SW480 (cell line): ENCODE measurements at places on chromosomes 12 and 14.

GRCh38 chr14:76761960-76762410 lies 717 bp downstream of the VASH1 start:
- no peak for DNase-seq

- no peak for DNase-seq
Observed at GRCh38 chr12:106195621-106196027, 52.2 kb downstream of the CKAP4 start.

GRCh38 chr14:20934148-20934762 lies 21.0 kb upstream of the RNASE2 start:
- no peak for DNase-seq

- DNase-seq, result no peak
Observed at GRCh38 chr12:20777420-20777819, 33.1 kb upstream of the SLCO1B3 start.

- DNase-seq, result no peak
Observed at GRCh38 chr14:47675466-47676314, at the start of gene MDGA2. Gene MDGA2 (minus strand): TSS chr14:47675605.

DNA sequence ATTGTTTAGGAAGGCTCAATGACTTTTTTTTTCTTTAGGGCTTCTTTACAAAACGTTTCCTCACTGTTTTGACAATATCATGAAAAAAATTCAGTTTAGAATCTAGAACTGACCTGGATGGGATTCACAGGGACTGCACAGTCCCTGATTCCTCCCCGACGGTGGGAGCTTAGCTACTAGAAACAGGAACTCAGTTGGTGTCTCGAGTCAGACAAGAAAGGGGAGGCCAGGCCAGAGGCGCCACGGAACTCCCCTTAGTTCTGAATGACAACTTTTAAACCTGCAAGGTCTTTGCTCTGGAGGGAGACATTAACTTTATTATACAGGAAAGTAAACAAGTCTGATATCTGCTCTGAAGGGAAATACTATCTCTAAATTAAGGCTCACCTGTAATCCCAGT lies 45.4 kb upstream of the SRP54 start:
- no peak for DNase-seq

DNA sequence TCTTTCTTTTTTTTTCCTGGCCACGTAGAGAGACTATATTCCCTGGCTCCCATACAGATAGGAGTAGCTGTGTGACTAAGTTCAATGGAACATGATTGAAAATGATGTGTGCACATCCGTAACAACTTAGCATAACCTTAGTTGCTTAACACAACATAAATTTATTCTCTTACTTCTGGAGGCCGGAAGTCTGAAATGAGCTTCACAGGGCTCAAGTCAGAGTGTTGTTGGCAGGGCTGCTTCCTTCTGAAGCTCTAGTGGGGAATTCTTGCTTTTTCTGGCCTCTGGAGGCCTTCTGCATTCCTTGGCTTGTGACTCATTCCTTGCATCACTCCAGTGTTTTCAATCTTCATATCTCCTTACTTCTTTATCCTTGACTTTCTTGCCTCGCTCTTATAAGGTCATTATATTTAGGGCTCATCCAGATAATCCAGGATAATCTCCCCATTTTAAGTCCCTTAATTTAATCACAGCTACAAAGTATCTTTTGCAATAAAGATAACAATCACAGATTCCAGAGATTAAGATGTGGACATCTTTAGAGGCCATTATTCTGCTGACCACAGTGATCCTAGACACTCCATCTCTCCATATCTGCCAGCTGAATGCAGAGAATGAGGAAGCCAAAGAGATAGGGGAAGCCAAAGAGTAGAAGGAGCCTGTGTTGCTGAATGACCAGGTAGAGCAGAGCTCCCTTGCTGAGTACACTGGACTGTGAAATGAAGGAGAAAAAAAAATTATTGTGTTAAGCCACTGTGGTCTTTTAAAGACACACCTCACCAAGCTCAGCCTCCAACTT lies 21.0 kb upstream of the SNX6 start:
- DNase-seq, result no peak

GRCh38 chr12:13197032-13197431 lies 506 bp downstream of the EMP1 start:
- peak; percentile 33 for DNase-seq
